Progenitor cell of endocrine pancreas (in vitro differentiated cells): ENCODE measurements at places on chromosomes 6 and 20.

DNA sequence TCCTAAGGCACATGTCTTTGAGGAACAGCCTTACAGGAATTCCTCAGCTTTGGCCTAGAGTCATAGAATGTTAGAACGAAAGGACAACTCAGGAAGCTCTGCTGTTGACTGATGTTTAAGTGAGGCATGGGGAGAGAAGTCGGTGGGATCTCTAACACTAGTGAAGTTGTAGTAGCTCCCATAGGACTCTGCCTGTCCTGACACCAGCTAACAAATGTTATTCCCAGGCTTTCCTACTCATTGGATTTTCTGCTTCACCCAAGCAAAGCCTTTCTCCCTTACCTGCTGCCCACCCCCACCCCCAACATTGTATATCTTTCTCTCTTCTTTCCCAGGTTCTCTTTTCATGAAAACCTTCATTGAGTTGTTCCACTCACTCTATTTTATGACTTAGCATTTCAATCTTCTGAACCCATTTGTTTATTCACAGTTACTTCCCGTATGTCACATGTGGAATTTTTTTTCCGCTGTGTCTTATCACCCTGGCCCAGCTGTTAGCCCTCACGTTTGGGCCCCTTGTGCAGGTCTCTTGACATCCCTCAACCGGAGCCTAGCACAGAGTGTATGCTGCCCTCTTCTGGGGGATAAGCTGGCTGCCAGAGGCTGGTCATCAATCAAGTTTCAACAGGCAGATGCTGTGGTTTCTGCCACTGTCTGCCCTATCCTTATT lies 39.2 kb upstream of the RNF8 start:
- no peak for DNase-seq

GRCh38 chr6:25329982-25330381 lies 50.8 kb downstream of the CARMIL1 start:
- DNase-seq, result no peak

GRCh38 chr6:116087437-116088027 lies 13.1 kb upstream of the NT5DC1 start:
- no peak for DNase-seq

GRCh38 chr6:128598571-128598970 lies 78.2 kb upstream of the PTPRK start:
- no peak for DNase-seq

GRCh38 chr20:64049060-64049877 lies at the start of gene SOX18:
SOX18 (minus strand) TSS chr20:64049639; CDS start chr20:64049516, 123 bp downstream.
- no peak for DNase-seq

DNA sequence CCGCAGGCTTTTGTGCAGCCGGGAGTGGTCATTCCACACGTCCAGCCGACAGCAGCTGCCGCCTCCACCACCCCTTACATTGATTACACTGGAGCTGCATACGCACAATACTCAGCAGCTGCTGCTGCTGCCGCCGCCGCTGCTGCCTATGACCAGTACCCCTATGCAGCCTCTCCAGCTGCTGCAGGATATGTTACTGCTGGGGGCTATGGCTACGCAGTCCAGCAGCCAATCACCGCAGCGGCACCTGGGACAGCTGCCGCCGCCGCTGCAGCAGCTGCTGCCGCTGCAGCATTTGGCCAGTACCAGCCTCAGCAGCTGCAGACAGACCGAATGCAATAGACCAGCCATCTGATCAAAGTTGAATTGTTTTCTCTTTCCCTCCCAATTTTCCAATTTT lies 10.6 kb downstream of the RBM24 start:
- no peak for DNase-seq

DNA sequence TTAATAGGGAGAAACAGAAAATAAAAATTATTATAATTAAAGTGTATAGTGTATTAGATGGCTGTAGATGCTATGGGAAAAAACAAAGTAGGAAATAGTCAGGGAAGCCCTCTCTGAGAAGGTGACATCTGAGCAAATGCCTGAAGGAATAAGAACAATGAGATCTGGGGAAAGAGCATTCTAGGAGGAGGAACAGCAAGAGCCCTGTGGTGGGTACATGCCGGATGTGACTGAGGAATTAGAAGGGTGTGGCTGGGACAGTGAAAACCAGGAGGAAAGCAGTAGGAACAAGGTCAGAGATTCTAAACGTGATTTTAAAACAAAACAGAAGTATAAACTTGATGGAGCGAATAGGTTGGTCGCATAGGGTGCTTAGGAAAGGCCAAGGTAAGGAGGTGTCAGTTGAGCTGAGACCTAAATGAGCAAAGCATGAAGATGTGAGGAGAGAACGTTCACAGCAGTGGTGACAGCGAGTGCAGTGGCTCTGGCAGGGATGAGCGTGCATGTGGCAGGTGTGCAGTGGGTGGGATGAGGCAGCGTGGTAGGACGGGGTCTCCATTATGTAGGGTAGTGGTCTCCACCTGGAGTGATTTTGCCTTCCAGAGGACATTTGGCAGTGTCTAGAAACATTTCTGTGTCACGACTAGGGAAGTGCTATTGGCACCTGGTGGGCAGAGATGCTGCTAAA lies 97.1 kb upstream of the MRPS10 start:
- DNase-seq, result no peak

DNA sequence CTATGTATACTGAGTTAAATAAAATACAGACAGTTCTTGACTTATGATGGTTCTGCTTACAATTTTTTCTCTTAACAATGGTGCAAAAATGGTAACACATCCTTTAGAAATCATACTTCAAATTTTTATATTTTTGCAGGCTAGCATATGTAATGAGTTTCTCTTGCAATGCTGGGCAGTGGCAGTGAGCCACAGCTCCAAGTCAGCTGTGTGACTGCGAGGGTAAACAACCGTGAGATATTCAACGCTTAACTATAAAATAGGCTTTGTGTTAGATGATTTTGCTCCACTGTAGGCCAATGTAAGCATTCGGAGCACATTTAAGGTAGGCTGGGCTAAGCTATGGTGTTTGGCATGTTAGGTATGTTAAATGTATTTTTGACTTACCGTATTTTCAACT lies 136.1 kb downstream of the PLCB4 start:
- no peak for DNase-seq

DNA sequence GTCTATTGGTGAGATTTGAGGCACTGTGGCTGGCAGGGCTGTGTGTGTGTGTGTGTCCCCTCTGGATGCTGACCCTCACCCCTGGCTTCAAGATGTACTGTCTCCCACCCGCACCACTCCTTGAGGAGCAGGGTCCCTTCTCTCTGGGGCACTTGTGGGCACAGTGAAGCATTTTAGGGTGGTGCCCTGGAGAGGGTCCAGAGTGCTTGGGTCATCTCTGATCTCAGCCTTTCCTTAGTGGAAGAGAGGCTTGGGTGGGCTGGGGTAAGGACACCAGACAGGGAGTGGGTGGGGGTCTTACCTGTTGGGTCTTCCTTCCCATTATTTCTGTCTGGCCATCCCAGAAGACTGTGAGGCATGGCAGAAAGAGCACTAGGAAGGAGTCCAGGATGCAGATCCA lies 66.1 kb downstream of the EFCAB8 start:
- no peak for DNase-seq

GRCh38 chr20:1927217-1927616 lies 32.0 kb downstream of the SIRPA start:
- no peak for DNase-seq

- DNase-seq, result no peak
Observed at GRCh38 chr6:4902363-4902762, 101.5 kb downstream of the RPP40 start.

- DNase-seq, result no peak
Observed at GRCh38 chr20:23046431-23046830, 3.0 kb downstream of the THBD start.

- DNase-seq, result no peak
Observed at GRCh38 chr6:106546691-106547414, 82.4 kb downstream of the RTN4IP1 start.

- no peak for DNase-seq
Observed at GRCh38 chr20:4113615-4114603, 98.6 kb upstream of the RNF24 start.

GRCh38 chr6:111731456-111732195 lies 125.9 kb upstream of the TRAF3IP2 start:
- DNase-seq, result no peak

- DNase-seq, result no peak
Observed at GRCh38 chr6:166284640-166285039, 23.6 kb downstream of the PRR18 start.

DNA sequence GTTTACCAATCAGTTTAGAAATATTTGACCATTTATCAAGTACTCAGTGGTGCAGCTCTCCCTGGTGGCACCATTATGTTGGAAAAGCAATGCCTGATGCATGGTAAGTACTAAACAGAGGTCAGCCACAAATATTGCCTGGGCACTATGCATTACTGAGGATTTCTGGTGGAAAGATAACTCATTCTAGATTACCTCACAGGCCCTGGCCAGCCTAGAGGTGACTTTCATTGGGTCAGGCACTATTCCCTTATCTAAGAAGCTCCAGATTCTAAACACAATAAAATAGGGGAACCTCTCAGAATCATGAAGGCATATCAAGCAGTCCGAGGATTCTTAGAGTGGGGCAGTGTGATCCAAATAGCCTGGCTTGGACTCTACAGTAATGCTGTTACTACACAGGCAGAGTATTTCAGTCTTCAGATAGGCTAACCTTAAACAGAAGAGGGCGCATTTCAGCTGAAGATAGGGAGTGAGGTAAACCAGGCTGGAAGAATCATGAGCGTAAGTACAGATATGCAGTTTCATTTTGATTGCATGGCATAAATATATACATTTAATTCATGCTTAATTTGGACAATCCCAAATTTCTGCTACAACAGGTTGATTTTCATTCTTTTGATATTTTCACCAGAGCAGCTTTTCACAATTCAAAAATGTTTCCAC lies 12.1 kb downstream of the LGSN start:
- DNase-seq, result no peak

DNA sequence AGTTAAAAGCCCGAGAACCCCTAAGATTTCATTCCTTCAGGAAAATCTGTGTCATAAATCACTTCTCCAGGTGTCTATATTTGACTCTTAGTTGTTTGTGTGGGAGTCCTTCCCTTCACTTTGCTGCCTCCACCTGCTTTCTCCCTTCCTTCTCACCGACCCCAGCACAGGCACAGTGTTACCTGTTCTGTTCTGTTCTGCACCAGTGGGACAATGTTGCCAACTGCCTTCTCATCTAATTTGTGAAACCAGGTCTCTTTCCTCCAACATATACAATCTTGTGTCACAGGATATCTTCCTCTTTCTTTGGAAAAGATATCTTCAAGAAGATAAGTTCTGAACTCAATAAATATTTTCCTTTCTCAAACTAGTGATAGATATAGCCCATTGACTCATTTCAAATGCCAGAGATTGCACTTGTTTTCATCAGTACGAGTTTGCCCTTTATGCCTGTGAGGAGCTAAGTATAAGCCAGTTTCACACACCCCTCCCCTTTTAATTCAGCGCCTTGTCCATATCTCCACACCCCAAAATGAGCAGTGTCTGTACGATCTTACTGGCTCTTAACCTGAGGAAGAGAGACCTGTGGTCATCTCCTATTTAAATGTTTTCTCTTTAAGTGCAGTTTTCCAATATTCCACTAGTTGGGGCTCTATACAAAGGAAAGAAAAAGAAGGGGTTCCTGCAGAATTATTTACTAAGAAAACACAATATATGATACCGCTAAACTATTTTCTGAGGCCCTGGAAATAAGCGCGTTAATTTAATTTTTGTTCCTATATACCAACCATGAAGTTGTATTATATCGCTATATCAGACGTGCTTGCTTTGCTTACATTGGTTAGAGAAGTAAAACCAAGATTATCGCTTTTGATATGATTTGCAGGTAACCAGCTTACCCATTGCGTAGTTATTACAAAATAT lies 81.6 kb upstream of the PREP start:
- no peak for DNase-seq

GRCh38 chr6:116562614-116563013 lies 8.7 kb upstream of the RWDD1 start:
- no peak for DNase-seq

DNA sequence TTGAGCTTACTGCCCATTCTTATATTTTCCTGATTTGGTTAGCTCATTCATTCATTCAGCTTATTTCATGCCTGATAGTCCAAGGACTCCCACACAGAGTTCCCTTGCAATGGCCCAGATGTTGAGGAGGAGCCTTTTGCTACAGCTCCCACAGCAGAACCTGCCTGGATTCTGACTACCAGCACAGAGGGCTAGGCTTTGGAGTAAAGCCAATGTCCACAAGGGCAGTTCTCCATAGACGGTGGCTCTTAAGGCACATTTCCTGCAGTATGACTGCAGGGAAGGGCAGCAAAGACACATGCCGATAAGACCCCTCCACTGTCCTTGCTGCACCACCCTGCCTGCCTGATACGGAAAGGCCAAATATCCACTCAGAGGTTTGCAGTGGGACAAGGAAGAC lies 112.3 kb upstream of the SYNDIG1 start:
- no peak for DNase-seq

- DNase-seq, result no peak
Observed at GRCh38 chr6:78700991-78701390, 166.4 kb upstream of the IRAK1BP1 start.

DNA sequence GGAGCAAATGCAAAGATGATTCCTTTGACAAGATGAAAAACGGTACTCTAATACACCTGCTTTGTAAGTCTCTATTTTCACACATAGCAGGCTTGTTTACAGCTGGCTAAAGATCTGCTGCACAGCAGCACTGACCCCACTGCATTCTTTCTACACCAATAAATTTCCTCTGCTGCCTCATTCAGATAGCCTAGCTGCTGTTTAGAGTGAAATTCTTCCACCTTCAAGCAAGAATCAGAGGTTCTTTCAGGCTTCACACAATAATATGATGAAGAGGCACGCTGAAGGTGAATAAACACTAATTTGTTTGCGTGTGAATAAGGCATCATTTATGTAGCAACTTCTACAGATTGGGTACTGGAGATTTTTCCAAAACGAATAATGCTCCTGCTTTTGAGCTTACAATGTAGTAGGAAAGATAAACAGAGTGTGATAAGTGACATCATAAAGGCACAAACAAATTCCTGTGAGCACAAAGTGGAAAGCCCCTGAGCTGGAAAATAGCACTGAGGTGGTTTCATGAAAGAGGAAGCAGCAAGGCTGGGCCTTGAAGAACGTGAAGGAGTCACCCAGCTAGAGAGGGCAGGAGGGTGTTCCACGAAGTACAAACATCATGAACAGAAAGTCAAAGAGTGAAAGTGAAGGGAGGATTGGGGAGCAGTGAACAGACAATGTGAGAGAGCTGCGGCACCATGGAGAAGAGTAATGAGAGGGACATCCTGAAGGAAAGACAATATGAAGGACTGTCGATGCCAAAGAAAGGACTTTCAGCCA lies 543.4 kb downstream of the CD83 start:
- DNase-seq, result no peak

DNA sequence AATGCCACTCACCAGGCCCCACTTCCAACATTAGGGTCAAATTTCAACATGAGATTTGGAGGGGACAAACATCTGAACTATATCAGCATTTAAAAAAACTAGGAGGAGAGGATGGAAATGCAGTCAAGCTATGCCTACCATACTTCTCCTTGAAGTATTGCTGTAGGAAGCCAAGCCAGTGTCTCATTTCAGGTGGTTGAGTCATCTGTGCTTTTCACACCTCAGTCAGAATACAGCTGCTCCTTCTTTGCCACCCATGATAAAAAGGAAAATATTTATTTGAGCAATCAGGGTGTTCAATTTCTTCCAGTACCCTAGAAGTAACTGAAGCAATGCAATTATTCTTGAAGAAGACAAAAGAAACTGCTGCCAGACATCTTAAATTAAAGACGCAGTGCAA lies 47.0 kb upstream of the EEF1E1 start:
- DNase-seq, result no peak
